ENCODE measurements at places on chromosomes 4 and X.

DNA sequence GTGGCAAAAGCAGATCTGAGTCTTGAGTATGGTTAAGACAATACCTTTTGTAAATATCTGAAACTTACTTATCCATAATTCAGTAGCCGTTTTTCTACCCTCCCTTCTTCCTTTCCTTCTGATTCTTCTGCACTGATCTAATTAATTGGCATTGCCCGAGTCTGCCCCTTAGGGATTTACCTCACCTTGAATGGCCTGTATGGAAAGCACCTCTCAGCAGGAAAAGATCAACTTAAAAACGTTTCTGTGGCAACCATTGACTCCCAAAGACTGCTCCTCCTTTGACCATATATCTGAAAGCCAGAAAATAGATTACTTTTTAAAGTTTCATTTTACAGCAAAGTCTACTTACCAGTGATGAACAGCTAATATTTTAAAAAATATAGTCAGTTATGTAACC, 496.5 kb upstream of the LCORL start:
- no peak for DNase-seq

DNA sequence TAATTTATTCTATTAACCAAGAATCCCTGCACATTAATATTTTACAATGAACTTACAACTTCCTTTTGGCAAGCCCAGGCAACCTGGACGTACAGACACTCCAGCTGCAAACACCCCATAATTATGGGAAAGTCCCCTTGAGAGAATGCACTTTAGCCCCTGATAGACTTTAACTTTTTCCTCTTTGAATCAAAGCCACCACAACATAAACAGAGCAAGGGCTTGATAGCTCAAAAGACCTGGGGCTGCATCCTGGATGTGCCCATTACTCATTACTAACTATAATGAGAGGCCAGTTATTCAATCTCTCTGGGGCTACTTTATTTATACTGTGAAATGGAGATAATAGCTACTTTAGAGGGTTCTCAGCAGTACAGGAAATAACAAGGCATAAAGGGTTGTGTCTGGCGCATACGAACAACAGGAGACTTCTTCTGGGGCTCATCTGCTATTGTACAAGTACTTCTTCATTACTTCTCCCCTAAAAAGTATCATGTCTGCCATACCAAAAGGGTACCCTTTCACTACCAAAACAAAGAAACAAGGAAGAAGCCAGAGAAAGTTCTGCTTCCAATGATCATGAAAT, 54.9 kb downstream of the CASK start:
- peak; percentile 57 for DNase-seq

- DNase-seq = no peak
Observed at GRCh38 chr4:130955520-130955919, 1859.6 kb downstream of the C4orf33 start.

DNA sequence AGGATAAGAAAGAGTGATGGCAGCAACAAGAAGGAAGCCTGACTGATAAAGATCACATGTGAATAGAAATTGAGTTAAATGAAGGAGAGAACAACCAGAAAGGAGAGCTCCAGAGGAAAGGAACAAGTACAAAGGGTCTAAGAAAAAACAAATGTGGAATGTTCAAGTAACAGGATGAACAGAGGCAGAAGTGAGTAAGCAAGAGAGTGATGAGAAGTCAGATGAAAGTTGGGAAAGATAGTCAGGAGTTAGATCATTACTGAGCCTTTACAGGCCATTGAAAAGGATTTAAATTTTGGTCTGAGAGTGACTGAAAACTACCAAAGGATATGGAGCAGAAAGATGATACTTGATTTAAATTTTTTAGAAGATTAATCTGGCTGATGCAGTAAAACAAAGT, 38.1 kb downstream of the NFXL1 start:
- no peak for DNase-seq

- no peak for DNase-seq
Observed at GRCh38 chrX:26375346-26375745, 159.4 kb downstream of the MAGEB5 start.

DNA sequence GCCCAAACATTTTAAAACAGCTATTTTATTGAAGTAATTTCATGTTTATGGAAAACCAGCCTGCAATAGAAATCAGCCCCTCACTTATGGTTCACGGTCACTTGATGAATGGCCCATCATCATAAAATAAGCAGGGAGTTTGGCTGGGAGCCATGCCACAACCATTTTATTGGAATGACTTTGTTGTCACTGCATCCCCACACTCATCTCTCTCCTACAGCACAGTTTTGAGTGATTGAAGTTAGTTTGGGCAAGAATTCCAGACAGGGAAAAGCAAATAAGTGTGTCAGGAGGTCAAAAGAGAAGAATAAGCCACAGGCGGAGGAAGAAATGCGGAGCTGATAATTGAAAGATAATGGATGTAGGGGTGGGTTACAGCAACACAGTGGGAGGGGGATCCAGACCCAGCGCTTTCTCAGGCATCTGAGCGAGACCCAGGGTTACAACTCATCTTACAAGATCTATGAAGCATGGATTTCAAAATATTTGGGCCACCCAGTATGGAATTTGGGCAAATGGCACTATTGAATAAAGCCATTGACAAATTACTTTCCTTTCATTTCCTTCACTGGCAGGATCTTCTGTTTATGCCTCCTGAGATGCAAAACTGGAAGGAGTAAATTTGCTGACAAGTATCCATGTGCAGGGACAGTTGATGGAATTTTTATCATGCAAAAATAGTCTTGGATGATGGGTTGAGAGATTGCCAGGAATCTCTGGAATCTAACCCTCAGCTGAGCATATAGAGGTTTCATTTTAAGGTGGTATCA, 100.8 kb downstream of the SHROOM3 start:
- peak; percentile 69 for DNase-seq

GRCh38 chr4:127965062-127965802, at the start of the genes ABHD18 and MFSD8:
ABHD18 (plus strand) TSS chr4:127965406; CDS start chr4:127982956, 17,550 bp downstream.
MFSD8 (minus strand) TSS chr4:127965173; CDS start chr4:127965133, 40 bp downstream.
- DNase-seq = peak; percentile 97

DNA sequence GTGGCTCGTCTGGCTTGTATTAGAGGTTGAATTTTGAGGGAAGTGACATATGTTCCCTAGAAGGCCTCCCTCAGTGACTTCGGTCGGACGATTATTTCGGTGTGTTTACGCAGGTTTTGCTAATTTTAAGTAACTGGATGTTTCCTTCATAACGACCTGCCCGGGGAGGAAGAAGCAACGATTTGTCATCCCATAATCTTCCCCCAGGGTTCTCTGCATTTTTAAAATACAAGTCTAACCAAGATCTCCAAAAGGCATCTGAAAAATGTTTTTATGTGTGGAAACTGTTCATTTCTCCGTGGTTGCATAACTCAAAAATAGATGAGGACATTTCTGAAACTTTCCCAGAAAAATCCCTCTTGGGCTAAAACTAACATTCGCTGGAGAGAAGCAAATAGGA, 195.4 kb downstream of the SHOX start:
- DNase-seq = no peak

- peak; percentile 7 for DNase-seq
Observed at GRCh38 chr4:137608085-137608484, 75.8 kb upstream of the PCDH18 start.

DNA sequence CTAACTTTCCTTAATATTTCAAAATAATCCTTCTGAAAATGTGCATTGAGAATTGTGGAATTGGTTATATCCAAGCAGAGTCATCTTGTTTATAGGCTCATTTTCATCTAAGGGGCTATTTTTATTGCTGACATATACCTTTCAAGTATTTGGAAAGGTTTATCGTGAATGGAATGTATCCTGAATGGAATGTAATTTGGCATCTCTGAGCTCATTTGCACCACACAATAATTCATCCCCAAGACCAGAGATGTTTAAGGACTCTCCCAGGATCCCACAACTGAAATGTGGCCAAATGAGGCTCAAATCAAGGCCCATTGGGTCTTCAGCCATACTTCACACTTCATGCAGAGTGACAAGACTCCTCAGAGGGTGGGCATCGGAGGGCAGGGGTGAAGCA, 7.5 kb upstream of the SETD7 start:
- no peak for DNase-seq

GRCh38 chr4:186557061-186557460, 1.7 kb upstream of the MTNR1A start:
- DNase-seq = no peak

- DNase-seq = no peak
Observed at GRCh38 chr4:87180767-87181166, 39.7 kb downstream of the KLHL8 start.

DNA sequence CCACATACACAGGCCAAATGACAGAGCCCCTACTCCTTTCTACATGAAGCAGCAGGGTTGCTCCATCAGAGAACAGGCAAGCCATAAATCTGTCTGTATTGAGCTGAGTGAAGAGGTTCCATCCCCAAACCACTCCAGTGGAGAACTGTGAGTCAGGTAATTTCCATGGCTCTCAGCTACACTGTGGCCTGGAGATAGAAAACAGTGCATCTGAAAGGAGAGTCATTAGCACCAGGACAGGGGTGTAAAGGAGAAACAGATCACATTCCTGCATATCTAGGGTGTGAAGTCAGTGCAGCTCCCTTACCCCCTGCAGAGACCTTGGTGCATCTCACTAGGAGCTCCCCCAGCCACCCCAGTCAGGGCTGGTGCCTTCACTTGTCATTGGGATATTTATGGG, 314.7 kb downstream of the CHIC1 start:
- no peak for DNase-seq

GRCh38 chrX:154458954-154459778, 1.1 kb downstream of the PLXNA3 start:
- DNase-seq = peak; percentile 53

DNA sequence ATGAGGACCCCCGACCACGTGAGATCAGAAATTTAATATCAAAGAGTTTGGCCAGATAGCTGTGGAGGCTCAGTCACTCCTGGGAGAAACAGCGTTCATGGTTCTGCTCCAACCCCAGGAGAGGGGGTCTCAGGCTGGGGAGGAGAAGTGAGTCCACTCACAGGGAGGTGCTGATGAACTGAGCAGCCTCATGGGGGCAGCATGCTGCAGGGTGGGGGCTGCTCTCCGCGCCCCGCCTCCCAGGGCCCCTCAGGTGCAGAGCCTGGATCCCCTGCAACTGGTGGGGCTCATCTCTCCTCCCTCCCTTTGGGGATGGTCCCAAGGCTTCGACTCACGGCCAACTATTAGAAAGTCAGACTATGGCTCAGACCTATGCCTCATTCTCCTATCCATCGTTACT, 26.6 kb upstream of the C4orf50 start:
- no peak for DNase-seq

GRCh38 chrX:69430785-69431184, 73.3 kb upstream of the NALF2 start:
- DNase-seq = no peak

- no peak for DNase-seq
Observed at GRCh38 chr4:110933341-110933740, 310.5 kb upstream of the PITX2 start.

GRCh38 chrX:70129816-70130215, 3.4 kb upstream of the IGBP1 start:
- no peak for DNase-seq

GRCh38 chrX:41241962-41242361, 92.0 kb upstream of the DDX3X start:
- no peak for DNase-seq

- DNase-seq = no peak
Observed at GRCh38 chr4:42050516-42051249, 60.4 kb downstream of the SLC30A9 start.

- no peak for DNase-seq
Observed at GRCh38 chrX:30067677-30068076, 147.7 kb upstream of the MAGEB2 start.

- DNase-seq = no peak
Observed at GRCh38 chr4:129561886-129562671, 466.1 kb downstream of the C4orf33 start.

DNA sequence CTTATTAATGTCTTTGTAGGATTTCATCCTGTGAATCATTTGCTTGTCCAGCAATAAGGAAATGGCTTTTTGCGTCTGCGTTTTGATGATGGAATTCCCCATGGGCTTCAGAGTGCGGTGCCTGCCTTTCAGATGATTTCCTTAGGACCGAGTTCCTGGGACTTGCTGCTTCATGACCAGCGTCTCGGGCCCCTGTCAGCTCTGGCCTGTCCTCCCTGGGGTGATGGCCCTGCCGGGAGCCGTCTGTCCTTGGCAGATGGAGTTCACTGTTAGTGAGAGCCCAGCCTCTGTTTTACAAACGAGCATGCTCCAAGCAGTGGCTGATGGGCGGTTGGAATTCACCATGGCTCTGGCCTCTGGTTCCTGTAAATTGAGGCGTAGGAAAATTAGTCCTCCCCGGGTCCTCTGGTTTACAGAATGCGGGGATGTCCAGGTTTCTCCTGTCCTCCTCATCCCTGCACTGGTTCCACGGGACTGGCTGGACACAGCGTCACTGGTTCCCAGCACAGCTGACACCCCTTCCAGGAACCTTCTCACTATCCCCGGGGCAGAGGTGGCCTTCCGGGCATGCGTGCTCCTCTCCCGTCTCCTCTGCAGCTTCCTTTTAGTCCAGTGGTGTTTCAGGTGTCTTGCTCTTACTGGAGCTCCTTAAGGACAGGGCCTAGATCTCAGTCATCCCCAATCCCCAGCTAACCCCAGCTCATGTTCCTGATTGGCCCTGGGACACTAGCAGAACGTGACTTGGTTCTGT, 34.9 kb downstream of the TBC1D14 start:
- DNase-seq = no peak

DNA sequence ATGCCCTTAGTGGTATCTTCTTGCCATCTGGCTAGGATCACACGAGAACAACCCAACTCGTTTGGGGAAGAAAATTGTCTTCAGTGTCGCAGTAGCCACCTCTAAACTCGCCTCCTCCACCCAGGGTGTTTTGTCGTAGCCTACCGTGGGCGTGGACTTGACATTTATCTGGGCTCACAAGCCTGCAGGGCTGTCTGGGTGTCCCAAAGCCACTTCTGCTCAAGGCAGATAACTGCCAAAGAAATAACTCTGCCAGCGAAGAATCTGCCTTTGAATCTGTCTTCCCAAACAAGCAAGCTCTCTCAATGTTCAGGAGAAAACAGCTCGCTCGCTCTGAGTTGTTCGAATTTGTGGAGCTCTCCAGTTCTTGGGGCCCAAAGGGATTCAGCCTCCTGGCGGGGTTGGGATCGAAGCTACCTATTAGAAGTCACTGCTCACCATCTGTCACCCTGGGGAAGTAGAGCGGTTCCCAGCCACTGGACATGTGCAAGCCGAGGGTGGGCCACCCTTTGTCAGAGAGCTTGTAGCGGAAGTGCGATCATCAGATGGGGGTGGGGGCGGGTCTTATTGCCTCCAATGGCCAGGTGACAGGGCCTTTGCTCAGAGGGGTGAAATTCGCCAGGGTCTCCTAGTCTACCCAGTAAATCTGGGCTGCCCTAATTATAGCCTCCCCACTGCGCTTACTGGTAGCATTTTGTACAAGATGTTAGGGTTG, 14.8 kb downstream of the BLOC1S4 start:
- DNase-seq = no peak

GRCh38 chr4:47493238-47494123, 8.4 kb downstream of the ATP10D start:
- no peak for DNase-seq

- no peak for DNase-seq
Observed at GRCh38 chrX:8760021-8760420, 28.1 kb upstream of the ANOS1 start.

DNA sequence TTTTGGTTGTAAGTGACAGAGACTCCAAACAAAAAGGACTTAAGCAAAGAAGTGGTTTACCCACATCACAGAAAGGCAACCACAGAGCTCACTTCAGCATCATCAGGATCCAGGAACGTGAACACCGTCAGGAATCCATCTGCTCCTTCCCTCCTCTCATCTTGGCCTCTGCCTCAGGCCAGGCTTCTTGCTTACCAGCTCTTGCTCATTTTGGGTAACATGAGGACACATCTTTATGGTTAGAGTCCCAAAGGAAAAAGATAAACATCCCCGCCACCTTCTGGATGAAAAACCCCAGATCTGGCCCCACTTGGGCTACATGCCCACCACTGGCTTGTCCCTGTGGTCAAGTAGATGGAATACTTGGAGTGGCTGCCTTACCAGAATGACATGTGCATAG, 176.8 kb upstream of the RPL34 start:
- no peak for DNase-seq

All from NCI-H1417 (cell line).